Stimulated activated CD8-positive, alpha-beta memory T cell treated with anti-CD3 and anti-CD28 coated beads, Interleukin-2, amount 100 ng/mL, for 1 hour (primary cell): ENCODE measurements at places on chromosomes 6 and 20.

- DNase-seq = no peak
Observed at GRCh38 chr6:12957321-12958051, 240.9 kb downstream of the PHACTR1 start.

- no peak for DNase-seq
Observed at GRCh38 chr6:5302220-5302946, 41.1 kb downstream of the FARS2 start.

- DNase-seq = no peak
Observed at GRCh38 chr6:17385660-17386059, 7.7 kb upstream of the CAP2 start.

DNA sequence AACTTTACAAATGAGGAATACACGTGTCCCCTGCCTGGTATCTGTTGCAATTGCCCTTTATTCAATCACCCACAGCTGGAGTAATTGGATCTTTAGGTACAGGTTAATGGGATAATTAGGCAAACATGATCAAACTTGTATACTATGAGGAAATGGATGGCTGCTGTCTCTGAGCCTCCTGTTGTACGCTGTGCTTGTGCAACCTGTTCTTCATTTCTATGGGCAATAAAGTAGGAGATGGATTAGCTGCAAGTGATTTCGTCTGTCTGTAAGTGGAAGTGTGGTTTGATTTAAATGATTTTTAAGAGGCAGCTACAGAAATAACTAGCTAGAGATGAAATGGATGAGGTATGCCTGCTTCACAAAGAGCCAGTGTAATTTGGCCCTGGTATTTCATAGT, 474.1 kb downstream of the RNF144B start:
- DNase-seq = no peak

- DNase-seq = no peak
Observed at GRCh38 chr20:48921883-48922820, 641 bp downstream of the ARFGEF2 start.

- no peak for DNase-seq
Observed at GRCh38 chr6:106155219-106155830, 69.2 kb downstream of the PRDM1 start.

DNA sequence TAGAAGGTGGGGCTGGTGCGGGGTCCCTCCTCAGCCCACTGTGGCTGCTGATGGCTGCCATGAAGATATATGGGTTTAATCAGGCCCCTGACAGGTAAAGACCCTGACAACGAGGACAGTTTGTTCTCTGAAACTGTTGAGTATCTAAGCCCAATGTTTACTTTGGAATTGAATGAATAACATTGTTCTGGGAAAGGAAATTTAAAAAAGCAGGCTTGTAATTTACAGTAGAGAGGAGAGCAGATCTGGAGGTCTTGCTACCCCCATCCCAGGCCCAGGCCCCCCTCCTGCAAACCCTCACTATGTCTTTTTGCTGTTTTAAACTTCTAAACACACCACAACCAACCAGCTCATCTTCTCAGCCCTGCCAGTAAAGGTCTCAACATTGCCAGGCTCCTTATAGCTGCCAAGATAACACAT, 171.3 kb downstream of the CDC5L start:
- DNase-seq = no peak

- DNase-seq = no peak
Observed at GRCh38 chr6:11324453-11325015, 92.1 kb upstream of the NEDD9 start.

GRCh38 chr6:156306531-156306930, 470.6 kb upstream of the ARID1B start:
- no peak for DNase-seq

DNA sequence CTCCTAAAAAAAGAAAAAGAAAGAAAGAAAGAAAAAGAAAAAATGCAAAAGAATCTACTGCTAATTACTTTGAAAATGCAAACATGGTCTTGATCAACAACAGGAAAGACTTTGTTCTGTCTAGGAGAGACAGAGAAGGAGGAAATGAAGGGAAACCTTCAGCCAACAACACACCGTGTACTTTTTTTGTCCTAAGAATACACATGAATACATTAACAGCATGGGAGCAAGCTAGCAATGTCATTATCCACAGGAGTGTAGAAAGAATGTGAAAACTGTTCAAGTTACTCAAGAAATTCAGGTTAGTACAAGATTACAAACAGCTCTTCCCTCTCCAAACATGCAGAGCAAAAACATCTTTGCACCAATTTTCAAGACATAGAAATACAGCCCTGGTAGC, 326.3 kb downstream of the UBE3D start:
- no peak for DNase-seq

- no peak for DNase-seq
Observed at GRCh38 chr6:39171489-39172376, 56.7 kb upstream of the SAYSD1 start.
